ENCODE measurements at places on chromosomes 6 and 20.
A peak's percentile ranks its signal among the peaks of the same experiment; 100 is the strongest.

DNA sequence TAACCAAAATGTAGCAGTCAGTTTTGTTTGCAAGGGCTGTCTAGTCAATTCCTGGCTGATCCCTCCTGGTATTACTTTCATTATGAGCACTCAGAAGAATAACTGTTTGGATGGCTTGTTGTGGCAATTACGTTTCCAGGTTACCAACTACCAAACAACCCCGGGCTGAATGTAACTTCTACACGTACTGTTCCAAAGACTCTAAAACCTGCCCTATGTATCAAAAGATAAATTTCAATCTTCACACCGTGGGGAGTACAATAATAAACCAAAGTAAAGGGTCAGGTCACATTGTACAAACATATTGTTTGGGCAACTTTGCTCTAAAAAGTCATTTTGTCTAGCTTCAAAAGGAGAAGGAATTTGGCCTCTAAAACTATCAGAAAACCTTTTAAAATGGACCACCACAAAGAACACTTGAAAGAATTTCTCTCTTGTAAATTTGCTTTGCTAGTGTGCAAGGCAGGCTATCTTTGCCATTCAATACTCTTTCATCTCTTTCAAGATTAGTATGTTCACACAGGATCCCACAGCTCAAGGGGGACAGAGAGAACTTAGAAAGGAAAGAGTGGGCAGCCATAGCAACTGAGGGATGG, 27.6 kb downstream of the DCDC2 start:
- DNase-seq = no peak

- no peak for DNase-seq
These were observed 727.2 kb downstream of the KHDRBS2 start for GRCh38 chr6:61558796-61559195.

DNA sequence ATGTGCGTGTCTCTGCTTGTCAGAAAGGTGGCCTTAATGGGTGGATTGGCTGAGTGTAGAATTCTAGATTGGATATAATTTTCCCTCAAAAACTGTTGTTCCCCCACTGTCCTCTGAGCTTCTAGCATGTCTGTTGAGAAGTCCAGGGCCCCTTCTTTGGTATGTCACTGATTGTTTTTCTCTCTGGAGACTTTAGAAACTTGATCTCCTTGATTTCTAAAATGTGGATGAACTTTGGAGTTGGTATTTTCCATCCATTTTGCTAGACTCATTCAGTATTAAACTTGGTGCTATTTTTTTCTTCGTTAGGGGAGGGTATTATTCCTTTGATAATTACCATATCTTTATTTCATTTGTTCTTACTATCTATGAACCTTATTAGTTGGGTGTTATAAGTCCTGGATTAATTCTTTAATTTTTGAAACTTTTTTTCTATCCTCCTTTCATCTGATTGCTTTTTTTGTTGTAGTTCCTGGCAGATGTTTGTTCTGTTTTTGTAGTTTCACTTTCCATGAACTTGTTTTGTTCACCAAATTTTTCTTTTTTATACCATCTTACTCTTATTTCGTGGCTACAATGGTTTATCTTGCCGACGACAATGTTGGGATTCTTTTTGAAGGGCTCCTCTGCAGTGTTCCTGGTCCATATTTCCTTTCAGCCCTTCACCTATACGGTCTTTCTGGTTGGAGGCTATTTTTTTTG, 68.4 kb downstream of the ARID1B start:
- no peak for DNase-seq

GRCh38 chr6:139649732-139650131, 275.3 kb upstream of the CITED2 start:
- no peak for DNase-seq

GRCh38 chr6:387293-387741, 4.2 kb upstream of the IRF4 start:
- DNase-seq = no peak

DNA sequence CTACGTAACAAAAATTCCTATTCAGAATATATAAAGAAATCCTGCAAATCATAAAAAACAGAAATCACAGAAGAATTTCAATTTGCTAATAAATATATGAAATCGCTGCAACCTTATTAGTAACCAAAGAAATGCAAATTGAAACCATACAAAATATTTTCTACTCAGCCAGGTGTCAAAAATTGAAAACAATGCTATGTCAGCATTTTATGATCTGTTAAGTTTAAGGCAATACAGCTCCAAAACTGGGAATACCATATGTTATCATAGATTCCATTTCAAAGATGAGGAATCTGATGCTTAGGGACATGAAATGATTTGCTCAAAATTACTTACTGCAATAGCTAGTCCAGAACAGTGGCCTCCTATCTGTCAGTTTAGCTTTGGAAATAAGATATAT, 168.9 kb downstream of the ID4 start:
- DNase-seq = no peak

DNA sequence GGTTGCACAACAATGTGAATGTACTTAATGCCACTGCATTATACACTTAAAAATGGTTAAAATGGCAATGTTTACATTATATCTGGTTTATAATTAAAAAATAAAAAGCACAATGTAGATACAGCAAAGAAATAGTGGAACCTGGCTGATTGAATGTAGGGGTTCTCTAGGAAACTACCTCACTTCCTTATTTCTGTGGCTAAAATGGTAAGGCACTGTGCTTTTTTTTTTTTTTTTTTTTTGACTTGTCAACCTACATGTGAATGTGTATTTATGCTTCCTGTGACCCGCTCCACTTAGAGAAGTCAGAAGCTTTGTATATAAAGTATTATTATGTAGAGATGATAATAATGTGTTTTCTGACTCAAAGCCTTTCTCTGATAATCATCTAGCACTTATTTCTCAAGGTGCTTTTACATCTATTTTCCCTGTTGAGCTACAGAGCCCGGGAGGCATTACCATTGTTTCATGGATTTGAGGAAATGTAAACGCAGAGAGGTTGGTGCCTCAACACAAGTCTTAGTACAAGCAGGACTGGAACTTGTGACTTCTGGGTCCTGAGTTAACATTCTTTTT, 55.0 kb downstream of the SOX4 start:
- DNase-seq = no peak

GRCh38 chr20:48603116-48603818, 224.5 kb downstream of the PREX1 start:
- no peak for DNase-seq

- DNase-seq = no peak
These were observed 41.5 kb downstream of the SLC2A12 start for GRCh38 chr6:134010974-134011373.

DNA sequence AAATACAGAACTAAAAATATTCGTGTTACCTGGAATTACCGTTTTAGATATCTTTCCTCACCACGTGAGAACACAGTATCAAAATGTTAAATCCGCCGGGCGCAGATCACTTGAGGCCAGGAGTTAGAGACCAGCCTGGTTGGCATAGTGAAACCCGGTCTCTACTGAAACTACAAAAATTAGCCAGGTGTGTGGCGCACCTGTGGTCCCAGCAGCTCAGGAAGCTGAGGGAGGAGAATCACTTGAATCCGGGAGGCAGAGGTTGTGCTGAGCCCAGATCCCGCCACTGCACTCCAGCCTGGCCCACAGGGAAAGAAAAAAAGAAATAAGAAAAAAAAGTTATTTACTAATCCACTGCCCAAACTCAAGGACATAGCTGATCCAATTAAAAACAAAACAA, 4.8 kb upstream of the DDX43 start:
- DNase-seq = no peak

DNA sequence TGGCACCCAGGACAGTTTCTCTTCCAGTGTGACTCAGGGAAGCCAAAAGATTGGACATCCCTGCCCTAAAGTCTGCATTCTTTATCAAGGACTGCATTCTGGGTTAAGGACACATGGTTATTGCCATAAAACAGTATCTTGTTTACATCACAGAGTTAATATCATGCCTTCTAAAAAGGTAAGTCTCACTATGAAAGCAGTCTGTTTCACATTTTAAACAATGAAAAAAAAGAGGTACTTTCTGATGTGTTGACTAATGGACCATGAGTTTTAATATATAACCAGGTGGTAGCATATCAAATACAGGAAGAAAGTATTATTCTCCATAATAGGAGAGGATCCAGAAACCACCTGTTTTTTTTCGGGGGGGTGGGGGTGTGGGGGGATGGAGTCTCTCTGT, 93.7 kb downstream of the TIAM2 start:
- DNase-seq = no peak

GRCh38 chr6:30720738-30721197, 616 bp downstream of the TUBB start:
- peak; percentile 41 for DNase-seq

DNA sequence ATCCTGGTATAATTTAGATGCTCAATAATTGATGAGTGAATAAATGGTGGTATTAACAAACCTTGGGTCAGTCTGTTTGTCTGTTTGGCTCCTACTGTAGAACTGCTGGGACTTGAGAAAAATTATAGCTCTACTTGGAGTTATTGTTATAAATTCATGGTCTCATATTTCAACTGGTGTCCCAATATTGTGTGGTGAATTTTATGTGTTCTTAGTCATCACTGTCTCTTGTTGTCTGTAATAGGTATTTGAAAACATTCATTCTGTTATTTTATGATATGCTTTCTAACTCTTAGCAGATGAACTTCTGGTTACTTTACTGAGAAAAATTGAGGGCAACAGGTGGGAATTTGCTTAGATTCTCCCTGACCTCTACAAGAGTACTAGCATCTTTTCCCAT, 221.4 kb downstream of the CDKAL1 start:
- DNase-seq = peak; percentile 1

- no peak for DNase-seq
These were observed 2.6 kb downstream of the TRAF3IP2 start for GRCh38 chr6:111603040-111603439.

GRCh38 chr6:113979937-113980336, 9.0 kb upstream of the HDAC2 start:
- DNase-seq = no peak

- DNase-seq = no peak
These were observed 191.6 kb upstream of the THBS2 start for GRCh38 chr6:169445227-169445626.

DNA sequence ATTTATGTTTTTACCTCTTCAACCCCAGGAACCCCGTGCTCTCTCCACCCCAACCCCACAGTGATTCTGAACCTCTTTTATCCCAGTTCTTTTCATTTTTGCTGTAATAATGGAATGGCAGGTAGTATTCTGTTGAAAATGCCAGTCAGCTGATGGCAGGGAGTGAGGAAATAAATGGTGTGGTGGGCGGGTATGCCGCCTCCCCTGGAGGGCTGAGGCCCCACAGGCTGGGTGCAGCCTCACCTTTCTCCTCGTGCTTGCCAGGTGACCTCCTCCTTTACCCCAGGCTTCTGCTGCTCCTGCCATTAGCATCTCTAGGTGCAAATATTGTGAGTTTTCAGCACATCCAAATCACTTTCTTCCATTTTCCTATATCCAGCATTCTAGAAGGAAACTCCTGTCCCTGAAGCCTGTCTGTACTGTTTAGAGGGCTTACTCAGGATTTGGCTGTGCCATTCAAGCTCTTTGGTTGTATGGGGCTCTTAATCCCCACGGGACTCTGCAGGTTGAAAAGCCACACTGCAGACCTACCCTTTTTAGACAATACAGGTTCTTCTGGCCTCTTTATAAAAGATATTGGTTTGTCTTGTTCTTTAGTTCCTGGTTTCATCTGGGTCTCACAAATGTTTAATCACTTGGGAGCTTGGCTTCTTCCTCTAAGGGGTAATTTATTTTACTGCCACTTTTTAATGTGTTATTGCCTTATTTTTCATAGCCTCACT, 201.8 kb downstream of the JARID2 start:
- DNase-seq = no peak

DNA sequence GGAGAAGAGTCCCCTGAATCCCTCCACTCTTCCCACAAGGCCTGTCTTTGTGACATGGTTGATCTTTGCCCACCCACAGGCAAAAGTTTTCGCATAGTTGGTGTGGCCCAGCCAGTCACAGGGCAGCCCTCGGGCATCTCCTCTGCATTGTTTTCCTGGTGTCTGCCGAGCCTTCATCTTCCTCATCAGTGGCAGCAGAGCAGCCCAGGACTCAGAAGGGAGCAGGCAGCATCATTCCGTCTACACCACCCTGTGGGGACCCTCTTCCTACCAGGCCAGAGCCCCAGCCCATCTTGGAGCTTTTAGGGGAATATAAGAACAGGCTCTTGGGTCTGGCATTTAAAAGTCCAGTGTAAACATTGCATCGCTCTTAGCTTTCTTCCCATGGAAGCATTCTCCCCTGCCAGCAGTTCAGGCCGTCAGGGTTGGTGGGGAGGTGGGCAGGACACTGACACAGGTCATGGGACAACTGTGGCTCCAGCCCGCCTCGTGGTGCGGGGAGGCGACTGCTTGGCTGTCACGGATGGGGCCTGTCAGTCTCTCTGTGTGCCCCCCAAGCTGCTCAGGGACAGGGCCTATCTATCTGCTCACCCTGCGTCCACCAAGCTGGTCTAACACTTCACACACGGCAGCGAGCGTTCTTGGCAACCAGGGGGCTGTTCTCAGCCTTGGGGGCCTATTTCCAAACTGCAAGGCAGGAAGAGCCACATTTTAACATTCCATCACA, 38.3 kb downstream of the PDRG1 start:
- no peak for DNase-seq

- DNase-seq = peak; percentile 91
These were observed at the start of gene TJAP1 for GRCh38 chr6:43477235-43478007. Gene TJAP1 (plus strand): TSS chr6:43477570. CDS start chr6:43499002, 21,432 bp downstream.

DNA sequence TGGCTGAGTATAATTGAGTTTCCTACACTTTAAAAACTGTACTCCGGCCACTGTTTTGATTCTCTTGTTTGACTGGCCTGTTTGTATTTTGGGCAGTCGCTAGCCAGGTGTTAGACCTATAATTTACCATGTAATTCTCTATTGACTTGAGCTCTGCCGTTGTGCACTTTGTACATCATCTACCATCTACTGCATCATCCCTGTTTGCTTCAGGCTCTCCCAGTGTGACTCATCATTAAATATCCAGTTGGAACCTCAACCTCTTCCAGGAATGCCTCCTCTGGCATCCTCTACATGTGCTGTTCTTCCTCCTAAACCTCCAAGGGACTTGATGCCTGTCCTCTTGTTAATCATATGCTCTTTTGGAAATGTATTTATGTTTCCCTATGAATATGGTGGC, 72.3 kb downstream of the FARS2 start:
- DNase-seq = peak; percentile 19

GRCh38 chr20:20782231-20782630, 69.8 kb upstream of the RALGAPA2 start:
- no peak for DNase-seq

DNA sequence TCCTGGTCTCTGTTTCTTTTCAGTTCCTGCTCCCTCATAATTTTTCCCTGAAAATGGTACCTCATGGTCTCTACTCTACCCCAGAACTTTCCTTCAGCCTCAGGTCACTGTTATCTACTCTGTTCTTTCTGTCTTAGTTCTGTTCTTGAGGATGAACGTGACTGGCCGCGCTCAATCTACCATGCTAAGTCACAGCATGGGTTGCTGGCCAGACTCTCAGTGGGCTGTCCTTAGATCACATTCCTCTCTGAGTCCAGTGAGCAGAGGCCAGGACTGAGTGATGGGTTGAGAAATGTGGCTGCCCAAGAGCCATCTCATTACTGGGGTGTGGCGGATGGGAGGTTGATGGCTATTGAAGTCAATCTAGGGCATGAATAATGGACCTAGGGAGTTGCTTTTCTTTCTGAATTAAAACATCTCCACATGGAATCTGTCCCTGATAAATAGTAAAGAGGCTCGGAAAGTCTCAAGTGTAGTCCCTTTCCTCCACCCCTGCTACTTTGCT, 164.0 kb upstream of the DTNBP1 start:
- DNase-seq = no peak

Measured in RWPE1 (cell line).